ENCODE measurements at places on chromosomes 4 and X.

DNA sequence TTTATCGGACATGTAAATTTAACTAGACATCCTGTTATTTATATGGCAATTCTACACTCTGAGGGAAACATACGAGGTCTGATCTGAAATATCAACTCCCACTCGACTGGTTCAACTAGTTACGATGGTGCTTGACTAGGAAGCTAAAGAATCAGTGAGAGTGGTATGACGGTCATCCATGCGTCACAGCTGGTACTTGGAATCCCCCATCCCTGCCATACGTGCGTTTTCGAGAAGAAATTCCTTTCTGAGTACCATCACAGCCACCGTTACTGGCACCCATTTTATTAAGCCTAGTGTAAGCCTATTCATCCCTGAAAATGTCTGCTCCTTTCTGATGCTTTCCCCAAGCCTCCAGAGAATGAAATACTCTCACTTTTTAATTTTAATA lies 695 bp upstream of the PIGA start:
- DNase-seq = peak; percentile 2

- DNase-seq = no peak
Measured at GRCh38 chrX:13805241-13805640, 11.7 kb downstream of the GPM6B start.

DNA sequence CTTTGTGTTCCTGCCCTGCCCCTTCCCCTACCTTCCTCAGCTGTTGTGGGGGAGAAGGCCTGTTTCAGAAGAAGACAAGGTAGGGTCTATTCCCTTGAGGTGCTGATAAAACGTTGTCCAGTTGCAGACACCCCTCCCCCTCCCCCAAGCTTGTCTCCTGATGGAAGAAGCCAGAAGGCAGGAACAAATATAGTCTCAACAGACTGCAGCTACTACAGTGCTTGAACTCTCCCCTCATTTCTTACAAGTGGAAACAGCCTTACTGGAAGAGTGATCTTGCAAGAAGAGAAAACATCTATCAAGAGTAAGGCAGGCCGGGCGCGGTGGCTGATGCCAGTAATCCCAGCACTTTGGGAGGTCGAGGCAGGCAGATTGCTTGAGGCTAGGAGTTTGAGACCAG lies 11.0 kb upstream of the MAP7D3 start:
- DNase-seq = no peak

DNA sequence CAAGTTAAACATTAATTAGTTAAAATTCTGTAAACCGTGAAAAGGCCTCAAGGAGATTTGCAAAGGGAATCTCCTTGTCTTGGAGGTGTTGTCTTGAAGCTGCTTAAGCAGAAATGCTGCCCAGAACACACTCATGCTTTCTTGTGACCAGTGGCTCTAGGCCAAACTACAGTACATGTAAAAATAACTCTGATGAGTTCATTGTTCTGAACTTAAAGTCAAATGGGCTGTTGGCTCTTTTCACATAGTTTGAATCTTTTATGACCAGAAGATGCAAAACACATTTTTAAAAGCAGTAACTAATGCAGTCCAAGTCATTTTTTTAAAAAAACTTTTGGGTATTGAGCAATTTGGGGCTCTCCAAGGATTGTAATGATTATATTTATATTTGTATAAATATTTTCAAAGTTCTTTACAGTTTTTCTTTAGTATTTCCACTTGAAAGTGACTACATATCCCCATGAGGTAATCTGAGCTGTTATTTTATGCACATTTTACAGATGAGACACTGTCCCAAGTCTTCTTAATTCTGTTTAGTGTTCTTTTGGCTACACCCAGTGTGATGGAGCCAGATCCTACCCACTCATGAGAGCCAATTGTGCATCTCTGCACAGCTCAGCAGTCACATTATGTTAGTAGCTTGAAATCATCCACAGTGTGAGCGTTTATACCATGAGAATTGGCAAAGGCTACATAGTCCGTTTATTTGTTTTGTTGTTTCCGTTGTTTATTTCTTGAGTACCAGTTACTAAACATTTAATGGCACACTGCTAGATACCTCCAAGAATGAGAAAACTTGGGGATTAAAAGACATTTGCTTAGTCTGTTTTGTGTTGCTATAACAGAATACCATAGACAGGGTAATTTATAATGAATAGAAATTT lies 112.8 kb upstream of the ATXN3L start:
- DNase-seq = peak; percentile 96

DNA sequence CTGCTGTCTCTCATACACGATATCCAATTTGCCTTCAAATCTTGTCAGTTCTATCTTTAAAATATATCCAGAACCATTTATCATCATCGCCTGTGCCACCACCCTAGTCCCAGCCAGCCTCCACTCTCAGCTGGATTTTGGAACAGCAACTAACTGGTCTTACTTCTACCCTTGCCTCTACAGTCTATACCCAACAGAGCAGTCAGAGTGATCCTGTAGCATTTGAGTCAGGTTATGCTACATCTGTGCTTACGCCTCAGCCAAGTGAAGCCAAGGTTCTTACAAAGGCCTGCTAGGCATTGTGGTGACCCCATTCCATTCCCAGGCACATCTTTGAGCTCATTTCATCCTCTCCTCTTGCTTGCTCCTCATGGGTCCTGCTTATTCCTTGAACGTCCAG lies 95.7 kb upstream of the ACSL1 start:
- DNase-seq = no peak

- DNase-seq = no peak
Measured at GRCh38 chrX:79573760-79574159, 206.6 kb upstream of the ITM2A start.

GRCh38 chr4:84855774-84856173 lies 110.7 kb downstream of the WDFY3 start:
- DNase-seq = no peak

DNA sequence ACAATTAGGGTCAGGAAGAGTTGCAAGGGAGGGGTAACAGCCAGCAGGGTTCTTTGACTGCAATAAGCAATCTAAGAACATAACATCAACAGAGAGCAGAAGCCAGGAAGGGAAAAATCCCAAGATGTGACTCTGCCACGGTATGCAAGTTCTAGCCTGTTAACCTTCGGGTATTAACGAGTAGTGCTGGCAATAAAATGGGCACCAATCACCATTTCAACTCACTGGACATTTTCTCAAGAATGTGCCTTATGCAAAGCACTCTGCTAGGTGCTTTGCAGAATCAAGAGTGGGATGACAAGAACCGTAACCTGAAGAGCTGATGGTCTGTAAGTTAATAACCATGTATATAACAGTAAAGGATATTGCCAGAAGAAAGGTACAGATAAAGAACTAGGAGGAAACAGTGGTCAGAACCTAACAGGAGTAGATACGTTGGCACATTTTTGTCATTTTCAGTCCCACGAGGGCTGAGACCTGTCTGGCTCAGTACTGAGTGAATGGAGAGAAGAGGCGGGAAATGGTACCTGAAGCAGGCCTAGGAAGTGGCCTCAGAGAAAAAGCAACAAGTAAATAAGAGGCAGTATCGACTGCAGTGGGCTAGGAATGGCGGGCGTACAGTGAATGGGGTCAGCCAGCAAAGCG lies 2.7 kb downstream of the ELOVL6 start:
- no peak for DNase-seq

DNA sequence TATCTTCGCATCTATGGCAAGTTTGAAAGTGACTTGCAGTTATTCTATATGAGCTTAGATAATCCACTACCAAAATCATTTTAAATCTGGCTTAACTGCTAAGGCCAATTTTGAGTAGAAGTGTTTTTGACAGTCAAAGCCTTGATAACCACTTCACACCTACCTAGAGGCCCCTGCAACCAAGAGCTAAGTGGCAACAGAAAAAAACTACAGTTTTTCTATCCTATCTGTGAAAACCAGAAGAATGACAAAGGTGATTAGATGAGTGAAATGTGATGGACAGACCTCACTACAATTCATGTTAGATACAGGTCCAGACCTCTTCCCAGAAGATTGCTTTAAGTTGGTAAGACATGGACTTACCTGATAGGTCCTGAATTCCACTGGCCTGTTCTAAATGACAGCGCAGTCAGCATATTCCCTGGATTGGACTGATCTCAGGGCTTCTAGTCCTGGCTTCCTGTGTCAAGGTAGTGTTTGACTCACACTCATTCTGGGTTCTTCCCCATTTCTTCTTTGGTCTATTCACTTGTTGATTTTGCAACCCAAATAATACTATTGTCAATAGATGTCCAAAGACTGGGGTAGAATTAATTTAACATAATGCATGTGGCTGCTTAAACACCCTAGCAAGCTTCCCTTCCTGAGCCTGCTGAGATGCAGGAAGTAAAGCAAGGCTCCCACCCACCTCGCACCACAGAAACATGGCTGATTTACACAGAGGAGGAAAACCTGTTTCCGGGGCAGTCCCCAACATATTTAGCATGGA lies 65.1 kb downstream of the PPP3CA start:
- no peak for DNase-seq

DNA sequence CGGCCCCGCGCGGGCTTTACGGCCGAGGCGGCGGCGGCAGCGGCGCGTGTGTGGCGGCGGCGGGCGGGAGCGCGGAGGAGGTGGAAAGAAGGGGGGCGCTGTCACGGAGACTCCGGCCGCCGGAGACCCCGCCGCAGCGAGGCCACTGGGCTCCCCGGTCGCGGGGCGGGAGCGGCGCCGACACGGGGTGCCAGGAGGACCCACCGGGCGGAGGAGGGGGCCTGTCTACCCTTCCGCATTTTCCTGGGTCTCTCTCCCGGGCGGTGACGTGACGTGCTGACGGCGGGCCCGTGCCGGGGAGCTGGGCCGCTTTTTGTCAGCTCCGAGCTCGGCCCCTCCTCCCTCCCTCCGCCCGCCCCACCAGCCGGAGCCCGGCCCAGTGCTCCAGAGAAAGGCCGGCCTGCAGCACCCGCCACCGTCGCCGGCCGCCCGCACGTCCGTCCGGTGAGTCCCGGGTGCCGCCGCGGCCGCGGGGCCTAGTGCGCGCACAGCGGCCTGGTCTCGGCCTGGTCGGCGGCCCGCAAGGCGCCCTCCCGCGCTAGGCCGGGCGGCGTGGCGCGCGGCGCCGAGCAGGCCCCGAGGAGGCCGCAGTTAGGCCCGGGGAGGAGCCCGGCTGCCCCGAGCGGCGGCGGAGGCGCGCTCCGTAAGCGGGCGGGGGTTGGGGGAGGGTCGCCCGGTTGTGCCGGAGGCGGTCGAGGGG lies at the start of gene ZFX:
ZFX (plus strand) TSS at position 379 of the 700 bp plus-strand sequence. CDS start 23,014 bp downstream, outside the sequence.
- DNase-seq = no peak

DNA sequence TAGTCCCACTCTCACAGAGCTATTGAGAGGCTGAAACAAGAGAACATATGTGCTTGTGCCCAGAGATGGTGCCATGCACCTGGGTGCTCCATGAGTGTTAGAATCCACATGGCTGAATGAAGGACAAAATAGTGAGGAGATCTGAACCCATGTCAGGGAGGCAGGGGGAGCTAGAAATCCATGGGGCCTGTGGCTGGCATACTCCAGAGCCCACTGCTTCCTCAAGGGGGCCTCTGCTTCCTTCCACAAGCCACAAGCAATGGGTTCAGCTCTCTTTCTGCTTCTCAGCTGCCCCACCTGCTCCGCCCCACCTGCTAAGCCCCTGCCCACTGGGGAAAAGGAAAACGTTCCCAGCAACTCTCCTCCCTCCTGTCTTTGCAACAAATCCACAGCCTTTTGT lies 46.1 kb downstream of the PJA1 start:
- DNase-seq = no peak

GRCh38 chr4:158949099-158949498 lies 153.8 kb upstream of the RAPGEF2 start:
- no peak for DNase-seq

Measured in AG09309 (cell line).